Globus pallidus (tissue), 1 donor: ENCODE measurements at places on chromosomes 13 and 19.
A peak's percentile ranks its signal among the peaks of the same experiment; 100 is the strongest.

GRCh38 chr19:44615863-44616247, 2.5 kb downstream of the IGSF23 start:
- DNase-seq: no peak

GRCh38 chr19:43820098-43820883, 6.8 kb upstream of the ZNF283 start:
- peak; percentile 51 for DNase-seq

- peak; percentile 29 for DNase-seq
These were observed 49.8 kb downstream of the KATNAL1 start for GRCh38 chr13:30257468-30258099.

DNA sequence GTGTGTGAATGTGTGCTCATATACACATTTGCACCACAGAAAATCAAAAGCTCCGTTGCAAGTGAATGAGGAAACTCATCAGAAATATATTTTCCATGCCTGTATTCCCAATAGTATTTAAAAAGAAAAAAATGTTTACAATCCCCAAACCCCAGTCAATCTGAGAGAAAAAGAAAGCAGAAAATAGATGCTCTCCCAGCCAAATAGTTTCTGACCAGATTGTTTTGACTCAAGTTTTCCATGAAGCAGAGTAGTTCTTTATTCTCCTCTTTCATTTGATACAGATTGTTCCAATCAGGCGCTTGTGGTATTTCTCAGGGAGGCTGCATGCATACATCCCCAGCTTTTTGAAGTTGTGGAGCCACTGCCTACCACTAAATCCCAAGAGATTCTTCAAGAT, 110.6 kb downstream of the STARD13 start:
- DNase-seq: no peak

GRCh38 chr19:30513082-30513411, 140.9 kb downstream of the ZNF536 start:
- no peak for DNase-seq

DNA sequence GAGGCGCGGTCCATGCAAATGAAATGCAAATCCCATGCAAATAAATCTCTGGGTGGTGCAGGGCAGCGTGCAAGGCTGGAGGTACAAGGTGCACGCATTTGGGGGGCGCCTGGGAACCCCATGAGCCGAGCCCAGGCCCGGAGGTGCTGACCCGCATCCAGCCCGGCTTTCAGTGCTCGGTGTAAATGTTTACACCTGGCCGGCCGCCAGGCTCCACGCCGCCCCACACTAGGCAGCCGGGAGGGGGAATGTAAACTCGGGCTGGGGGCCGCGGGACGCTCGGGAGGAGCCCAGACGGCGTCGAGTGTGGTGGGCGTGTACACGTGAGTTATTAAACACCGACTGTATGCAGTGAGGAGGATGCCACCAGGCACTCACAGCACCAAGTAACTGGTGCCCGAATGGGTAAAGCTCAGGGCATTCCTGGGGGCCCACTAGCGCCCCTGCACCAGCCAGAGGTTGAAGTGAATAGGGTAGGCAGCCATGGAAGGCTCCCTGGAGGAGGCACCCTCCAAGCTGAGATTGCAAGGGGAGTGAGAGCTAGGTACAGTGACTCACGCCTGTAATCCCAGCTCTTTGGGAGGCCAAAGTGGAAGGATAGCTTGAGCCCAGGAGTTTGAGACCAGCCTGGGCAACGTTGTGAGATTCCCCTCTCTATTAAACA, 17.2 kb downstream of the FUT6 start:
- DNase-seq: no peak
